CD4-positive, alpha-beta T cell treated with Interleukin-15 for 1 hour (primary cell): ENCODE measurements at places on chromosomes 12 and 14.

GRCh38 chr14:38735005-38735404, 368.0 kb downstream of the SEC23A start:
- no peak for DNase-seq

- DNase-seq: no peak
These were observed 437.0 kb downstream of the FUT8 start for GRCh38 chr14:65849558-65849957.

GRCh38 chr12:106135781-106136180, 3.0 kb downstream of the NUAK1 start:
- no peak for DNase-seq

GRCh38 chr12:81137801-81138200, 59.9 kb downstream of the ACSS3 start:
- no peak for DNase-seq

DNA sequence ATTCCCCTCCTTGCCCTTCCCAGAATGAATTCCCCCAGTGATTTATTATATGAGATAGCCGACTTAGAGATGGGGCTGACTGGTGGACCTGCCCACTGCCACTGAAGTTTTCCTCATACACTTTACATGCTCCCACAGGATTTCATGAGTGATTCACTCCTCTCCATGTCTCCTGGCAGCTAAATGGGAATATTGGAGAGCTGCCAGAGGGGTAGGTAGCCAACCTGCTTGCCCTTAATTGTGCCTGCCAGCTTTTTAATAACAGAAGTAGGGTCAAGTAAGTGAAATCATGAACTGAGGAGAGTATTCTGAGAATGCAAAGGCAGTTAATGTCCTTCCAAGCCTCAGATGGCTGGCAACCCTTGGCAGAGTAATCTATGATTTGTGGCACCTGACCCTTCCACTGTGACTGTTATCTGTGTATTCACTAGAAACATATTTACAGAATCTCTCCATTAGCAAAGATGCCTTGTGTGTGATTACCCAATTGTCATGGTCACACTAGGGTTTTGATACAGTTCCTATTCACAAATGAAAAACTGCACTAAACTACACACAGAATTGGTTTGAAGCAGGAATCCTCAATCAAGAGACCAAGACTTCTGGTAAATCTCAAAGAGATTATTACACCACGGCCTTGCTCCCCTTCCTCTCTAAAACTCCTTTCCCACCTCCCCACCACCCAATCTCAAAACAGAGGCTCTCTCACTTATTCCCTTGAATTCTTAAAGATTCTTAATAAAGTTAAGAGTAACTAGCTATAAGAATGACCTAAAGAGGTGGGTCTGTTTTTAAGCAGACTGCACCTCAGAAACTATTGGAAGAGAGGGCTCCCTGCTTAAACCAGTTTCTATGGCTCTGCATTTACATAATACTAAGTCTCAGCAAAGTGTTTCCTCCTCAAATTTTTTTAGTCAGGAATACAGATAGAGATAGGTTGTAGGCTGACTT, 17.2 kb downstream of the NKX2-1 start:
- no peak for DNase-seq

GRCh38 chr14:69770559-69770958, 3.6 kb downstream of the SRSF5 start:
- DNase-seq: no peak

DNA sequence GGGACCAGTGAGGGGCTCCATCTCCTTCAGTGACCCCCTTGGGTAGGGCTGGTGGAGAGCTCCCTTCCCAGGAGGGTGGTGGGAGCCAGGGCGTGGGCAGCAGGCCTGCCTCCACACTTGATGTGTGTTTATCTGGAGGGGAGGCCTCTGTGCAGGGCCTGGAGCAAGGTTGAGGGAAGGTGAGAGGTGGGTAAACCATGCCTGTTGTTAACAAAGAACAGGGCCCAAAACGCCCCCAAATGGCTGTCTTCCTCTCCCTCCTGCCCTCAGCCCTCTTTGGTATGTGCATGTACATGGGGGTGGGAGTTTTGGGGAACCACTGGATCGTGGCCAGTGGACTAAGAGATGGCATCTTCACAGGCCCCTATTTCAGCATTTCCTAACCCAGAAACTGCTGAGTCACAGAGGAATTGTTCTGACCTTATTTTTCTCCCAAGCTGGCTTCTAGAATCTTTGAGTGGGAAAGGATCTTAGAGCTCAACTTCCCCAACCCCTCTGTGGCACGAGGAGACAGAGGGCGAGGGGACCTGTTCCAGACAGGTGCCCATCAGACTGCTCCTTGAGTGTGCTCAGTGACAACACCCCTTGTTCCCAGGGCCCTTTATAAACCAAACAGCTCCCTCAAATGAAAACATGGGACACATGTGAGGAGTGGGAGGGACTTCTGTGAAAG, 3.6 kb downstream of the SLC48A1 start:
- no peak for DNase-seq

- no peak for DNase-seq
These were observed 7.8 kb downstream of the SH2B3 start for GRCh38 chr12:111413442-111414086.

- no peak for DNase-seq
These were observed 37.1 kb downstream of the TMEM30B start for GRCh38 chr14:61244009-61244408.

DNA sequence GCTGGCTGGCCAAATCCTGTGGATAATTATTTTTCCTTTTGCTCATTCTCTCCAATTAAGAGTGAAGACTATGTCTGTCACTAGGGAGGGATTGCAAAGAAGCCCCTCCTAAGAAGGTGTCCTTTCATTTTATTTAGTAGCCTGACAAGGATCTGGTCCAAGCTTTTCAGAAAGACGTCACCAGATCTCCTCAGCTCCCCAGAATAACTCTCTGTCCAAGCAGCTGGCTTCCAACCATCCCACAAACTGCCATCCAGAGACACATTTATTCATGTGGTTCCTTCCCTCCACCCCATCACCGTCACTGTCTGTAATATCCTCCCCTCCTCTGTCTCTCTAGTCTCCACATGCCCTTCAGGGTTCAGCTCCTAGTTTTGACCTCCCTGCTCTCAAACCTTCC, 69.9 kb downstream of the PPM1H start:
- DNase-seq: no peak
